CD8-positive, alpha-beta memory T cell (primary cell): ENCODE measurements at places on chromosomes 5 and 9.

DNA sequence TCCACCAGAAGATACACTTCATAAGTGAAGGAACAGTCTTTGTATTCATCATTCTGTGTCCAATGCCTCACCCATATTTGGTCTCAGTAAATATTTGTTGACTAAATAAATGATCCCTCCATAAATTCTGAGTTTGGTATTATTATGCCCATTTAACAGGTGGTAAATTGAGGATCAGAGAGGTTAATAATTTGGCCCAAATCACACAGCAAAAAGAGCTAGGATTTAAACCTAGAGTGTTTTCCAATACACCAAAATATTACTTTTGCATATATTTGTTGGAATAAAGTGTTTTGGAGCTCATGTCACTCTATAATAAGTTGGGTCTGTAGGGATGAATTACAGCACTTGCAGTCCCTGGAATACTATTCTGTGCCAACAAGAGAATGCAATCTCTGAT is 470.3 kb downstream of the ARHGEF28 start:
- no peak for DNase-seq

DNA sequence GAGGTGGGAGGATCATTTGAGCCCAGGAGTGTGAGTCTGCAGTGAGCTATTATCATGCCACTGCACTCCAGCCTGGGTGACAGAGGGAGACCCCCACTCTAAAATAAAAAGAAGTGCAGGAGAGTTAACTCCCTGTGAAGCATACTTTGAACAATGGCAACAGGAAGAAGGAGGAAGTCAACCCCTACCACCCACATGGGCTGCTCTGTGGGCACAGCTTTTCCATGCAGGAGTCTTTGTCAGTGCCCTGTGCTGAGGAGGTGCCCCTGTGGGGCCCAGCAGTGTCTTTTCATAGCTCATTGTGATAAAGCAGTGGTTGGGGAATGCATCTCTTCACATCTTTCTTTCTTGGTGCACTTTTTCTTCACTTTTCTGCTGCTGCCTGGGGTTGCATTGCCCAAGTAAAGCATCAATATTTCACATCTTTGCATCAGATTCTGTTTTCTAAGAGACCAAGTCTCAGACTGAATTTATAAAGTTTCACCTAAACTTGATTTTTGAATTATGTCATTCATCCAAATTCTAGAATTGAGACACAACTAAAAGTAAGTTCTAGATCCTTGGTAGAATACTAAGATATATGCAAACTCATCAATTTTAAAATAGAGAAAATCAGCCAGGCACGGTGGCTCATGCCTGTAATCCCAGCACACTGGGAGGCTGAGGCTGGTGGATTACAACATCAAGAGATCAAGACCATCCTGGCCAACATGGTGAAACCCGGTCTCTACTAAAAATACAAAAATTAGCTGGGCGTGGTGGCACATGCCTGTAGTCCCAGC is 316.6 kb downstream of the DNAH5 start:
- no peak for DNase-seq

GRCh38 chr5:168601972-168602371 is 22.8 kb upstream of the PANK3 start:
- no peak for DNase-seq

DNA sequence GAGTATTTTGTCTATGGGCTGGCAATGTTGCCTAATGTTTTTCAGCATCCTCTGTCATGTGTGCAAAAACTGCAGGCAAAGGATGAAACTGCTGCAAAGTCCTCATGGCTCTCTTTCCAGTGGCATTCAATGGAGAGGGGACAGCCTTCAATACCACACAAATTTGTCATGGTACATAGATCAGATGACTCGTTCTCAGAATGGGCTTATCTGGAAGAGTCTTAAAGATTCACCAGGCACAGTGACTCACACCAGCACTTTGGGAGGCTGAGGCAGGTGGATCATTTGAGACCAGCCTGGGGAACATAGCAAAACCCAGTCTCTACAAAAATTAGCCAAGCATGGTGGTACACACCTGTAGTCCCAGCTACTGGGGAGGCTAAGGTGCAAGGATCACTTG is 5.3 kb downstream of the CDKN2AIPNL start:
- DNase-seq, result no peak

DNA sequence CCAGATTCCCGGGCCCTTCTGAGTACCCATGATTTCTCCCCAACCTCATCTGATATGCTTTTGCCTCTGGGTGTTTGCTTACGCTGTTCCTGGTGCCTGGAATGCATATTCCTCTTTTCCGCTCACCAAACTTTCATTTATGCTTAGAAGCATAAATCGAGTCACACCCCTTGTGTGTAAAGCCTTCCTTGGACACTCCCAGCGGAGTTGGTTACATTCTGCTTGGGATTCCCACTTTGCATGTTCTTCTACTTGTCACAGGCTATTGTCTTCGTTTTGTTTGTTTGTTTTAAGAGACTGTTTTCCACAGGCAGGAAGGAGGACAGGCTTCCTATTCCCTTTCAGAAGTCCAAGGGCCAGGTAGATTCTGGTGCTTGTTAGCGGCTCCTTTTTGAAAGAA is 76.5 kb downstream of the SEC61B start:
- no peak for DNase-seq

GRCh38 chr5:144254552-144254951 is 83.9 kb downstream of the KCTD16 start:
- no peak for DNase-seq

GRCh38 chr5:69129413-69129812 is 35.6 kb downstream of the SLC30A5 start:
- no peak for DNase-seq

DNA sequence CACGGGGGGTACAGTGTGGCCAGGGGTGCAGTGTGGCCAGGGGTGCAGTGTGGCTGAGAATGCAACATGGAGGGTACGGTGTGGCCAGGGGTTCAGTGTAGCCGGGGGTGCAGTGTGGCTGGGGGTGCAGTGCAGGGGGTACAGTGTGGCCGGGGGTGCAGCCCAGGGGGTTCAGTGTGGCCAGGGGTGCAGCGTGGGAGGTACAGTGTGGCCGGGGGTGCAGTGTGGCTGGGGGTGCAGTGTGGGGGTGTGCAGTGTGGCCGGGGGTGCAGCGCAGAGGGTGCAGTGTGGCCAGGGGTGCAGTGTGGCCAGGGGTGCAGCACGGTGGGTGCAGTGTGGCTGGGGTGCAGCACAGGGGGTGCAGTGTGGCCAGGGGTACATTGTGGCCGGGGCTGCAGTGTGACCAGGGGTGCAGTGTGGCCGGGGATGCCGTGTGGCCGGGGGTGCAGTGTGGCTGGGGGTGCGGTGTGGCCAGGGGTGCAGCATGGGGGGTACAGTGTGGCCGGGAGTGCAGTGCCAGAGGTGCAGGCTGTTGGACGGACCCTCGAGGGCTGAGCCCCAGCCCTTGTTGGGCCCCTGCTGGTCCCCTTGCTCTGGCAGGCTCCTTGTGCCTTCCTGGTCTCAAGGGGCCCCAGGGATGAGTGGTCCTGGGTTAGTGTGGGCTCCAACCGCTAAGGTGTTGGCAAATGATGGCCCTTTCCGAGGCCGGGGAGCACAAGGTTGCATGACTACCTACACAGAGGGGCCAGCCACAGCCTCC is 17.9 kb downstream of the TPPP start:
- peak; percentile 25 for DNase-seq

DNA sequence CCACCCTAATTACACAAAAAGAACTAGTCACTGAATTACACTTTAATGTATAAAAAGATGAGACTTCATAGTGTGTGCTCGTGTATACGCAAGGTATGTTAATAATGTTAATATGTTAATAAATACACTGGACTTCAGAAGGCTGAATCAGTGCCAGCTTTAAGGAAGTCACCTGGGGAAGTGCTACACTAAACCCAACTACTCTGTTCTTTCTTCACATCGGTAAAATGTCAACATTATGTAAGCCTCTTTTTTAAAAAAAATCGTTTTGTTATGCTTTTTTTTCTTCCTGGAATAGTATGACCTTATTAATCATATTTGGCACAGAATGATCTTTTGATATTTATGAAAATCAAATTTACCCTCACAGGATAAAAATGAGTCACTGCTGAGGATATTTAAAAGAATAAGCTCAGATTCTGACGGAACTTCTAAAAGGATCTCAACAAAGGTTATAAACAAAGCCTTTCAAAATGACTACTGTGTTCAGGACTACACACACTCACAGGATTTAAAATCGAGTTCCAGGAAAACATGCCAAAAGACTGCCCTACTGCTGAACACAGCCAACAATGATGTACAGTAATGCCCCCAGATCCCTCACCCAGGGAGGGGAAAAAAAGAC is 75.9 kb downstream of the AUH start:
- DNase-seq, result no peak

DNA sequence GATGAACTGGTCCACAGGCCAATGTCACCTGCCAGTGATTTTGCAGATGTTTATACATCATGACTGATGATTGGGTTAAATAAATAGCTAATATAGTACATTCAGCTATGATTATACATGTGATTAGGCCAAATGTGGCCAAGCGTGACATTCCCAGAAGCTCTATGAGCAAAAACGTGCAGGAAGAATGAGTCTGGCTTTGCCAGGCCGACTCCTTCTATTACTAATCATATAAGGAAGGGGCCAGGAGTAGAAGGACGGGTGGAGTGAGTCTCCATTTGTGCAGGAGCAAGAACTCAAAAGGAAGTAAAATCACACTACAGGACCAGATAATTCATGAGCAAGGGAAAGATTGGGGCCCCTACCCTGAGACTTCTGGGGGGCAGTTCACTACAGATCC is 178.2 kb downstream of the ROR2 start:
- DNase-seq, result no peak

- DNase-seq, result no peak
Observed at GRCh38 chr5:66553916-66554575, 42.1 kb upstream of the MAST4 start.

GRCh38 chr9:78788101-78788500 is 491.2 kb downstream of the PSAT1 start:
- no peak for DNase-seq

DNA sequence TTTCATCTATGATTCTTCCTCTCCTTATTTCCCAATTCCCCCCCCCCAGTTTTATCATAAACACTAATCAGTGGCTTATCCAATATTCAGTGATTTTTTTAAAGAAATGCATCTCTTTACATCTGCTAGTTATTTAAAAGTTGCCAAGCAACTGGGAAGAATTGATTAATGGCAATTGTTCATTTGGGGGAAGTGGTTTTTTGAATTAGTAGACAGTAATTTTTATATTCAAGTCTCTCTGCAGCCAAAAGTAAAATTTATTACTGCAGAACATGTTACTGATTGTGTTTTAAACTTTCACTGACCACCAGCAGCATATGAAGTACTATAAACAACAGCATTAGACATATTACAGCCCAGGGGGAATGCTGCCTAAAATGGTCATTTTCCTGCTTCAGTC is 308.8 kb upstream of the NREP start:
- no peak for DNase-seq

- DNase-seq, result no peak
Observed at GRCh38 chr5:168217497-168217896, 73.9 kb upstream of the WWC1 start.

DNA sequence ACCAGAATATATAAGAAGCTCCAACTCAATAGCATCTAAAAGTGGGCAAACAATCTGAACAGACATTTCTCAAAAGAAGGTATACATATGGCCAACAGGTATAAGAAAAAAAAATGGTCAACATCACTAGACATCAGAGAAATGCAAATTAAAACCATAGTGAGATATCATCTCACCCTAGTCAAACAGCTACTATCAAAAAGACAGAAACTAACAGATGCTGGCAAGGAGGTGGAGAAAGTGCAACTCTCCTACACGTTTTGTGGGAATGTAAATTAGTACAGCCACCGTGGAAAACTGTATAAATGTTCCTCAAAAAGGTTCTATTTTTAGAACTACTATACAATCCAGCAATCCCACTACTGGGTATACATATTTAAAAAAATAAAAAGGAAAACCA is 199.9 kb upstream of the SMC2 start:
- no peak for DNase-seq

- DNase-seq, result no peak
Observed at GRCh38 chr5:17216974-17217492, 398 bp upstream of the BASP1 start.

DNA sequence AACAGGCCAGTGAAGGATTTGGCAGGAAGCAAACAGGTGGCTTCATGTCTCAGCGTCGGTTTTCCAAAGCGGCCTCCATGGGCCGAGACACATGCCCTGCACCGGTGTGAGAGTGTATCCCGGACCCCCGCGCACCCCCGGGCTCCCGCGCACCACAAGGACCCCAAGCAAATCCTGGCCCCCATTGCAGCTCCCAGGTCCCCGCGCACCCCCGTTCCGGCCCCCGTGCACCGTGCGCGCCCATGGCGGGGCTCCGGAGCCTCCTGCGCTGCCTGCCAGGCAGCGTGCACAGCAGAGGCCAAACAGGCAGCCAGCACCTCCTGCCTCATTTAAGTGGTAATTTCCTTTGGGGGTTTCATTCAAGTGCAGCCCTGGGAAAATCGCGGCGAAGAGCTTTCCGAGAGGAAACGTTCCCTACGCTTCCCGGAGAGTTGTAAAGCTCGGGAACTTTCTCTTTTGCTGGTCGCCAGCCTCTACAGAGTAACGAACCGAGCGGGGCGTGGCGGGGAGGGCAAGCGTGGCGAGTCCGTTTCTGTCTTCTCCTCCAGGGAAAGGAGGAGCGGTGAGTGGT is 145.5 kb upstream of the SLC24A2 start:
- no peak for DNase-seq

- DNase-seq, result no peak
Observed at GRCh38 chr5:89556215-89556913, 673.4 kb upstream of the MEF2C start.
